ENCODE measurements at places on chromosomes 5 and 9. TPM values are rescaled to one million over a fixed set of nuclear protein-coding genes. Genes with fewer than 3 reads are reported as not detected.

Gene CSF1R
- 93.8 TPM for total RNA-seq

Gene PCDHA9
- total RNA-seq: not detected

DNA sequence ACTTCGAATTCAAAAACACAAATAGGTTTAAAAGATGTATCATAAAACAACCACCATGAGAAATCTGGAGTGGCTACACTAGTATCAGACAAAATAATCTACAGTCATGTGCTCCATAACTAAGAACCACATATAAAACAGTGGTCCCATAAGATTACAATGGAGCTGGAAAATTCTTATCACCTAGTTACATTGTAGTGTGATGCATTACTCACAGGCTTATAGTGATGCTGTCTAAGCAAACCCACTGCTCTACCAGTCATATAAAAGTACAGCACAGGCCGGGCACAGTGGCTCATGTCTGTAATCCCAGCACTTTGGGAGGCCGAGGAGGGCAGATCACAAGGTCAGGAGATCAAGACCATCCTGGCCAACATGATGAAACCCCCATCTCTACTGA, 160.1 kb downstream of the ROR2 start:
- peak; percentile 14 for DNase-seq

DNA sequence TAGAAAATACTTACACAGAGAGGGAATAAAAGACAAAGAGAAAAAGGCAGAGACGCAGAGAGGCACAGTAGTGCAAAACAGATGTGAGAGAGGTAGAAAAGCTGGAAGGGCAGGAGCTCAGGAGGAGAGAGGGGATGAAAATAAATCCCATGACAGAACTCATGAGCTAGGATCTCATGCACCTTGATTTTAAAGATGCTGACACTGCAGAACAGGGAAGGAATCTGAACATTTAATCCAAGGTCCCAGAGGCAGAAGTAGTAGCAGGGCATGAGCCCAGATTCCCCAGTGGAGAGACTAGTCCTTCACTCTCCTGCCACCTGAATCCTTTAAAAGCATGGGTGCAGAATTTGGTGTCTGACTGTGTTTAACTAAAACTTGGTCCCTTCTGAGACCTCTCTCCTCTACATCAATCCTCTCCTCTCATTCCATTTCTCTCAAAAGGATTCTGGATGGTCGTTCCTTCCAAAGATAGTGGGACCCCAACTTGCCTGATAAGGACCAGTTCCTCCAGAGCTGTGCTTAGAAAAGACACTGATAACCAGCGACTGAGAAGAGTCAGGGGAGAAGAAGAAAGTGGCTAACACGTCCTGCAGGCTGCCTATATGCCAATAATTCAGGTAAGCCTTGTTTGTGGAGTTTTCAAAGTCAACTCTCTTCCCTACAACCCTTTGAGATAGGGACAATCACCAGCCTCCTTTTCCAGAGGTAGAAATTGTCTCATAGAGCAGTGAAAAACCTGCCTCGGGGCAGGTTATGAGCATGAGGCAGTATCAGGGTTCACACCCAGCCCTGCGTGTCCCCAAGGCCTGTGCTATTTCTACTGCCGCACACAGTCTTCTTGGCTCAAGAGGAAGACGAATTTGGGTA, 203.2 kb upstream of the TRIM32 start:
- no peak for DNase-seq

DNA sequence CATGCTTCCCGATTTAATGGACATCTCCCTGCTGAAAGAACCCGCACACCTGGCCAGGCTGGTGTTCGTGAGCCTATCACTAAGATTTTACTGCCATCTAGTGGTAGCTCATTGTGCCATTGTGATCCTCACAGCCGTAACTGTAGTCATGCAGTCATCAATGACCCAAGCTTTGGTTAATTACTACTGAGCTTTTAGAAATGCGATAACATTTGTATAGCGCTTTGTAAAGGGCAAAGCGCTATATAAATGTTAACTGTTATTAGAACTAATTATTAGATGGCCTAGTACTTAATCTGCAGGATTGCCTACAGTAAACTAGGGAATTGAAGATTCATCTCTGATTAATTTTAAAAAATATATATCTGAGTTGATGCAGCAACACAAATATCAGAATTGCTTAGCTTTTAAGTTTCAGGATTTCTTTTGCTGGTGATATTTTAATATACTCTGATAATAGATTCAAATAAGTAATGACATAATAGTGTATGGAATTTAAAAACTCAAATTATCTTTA, 90.2 kb downstream of the HACD4 start:
- no peak for DNase-seq

GRCh38 chr5:95615164-95615467, 4.8 kb upstream of the GPR150 start:
- no peak for DNase-seq

DNA sequence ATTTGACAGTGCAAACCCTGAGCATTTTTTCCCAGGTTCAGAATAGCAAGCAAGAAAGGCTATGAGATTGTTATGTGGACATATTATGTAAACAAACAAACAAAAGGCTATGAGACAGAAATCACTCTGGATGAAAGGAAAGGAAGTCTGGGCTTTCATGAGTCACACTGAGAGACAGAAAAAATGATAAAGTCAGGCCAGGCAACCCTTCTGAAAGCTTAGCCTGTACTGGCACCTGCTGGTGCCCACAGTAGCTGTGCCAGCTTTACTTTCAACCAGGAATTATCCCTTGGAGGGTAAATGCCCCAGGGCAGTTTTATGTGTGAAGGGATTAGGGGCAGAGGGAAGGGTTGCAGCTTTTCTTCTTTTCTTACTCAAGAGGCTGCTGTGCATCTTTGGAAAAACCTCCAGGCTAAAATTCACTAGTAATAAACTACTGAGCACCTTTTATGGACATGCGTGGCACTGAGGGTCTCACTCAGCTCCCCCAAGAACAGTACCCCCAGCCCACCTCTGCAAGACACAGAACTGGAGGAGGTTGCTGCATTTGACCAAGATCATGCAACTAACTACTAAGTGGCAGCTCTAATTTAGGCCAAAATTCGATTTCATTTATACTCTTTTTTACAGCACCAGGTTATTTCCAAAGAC, 41.7 kb downstream of the ACTL7B start:
- no peak for DNase-seq

DNA sequence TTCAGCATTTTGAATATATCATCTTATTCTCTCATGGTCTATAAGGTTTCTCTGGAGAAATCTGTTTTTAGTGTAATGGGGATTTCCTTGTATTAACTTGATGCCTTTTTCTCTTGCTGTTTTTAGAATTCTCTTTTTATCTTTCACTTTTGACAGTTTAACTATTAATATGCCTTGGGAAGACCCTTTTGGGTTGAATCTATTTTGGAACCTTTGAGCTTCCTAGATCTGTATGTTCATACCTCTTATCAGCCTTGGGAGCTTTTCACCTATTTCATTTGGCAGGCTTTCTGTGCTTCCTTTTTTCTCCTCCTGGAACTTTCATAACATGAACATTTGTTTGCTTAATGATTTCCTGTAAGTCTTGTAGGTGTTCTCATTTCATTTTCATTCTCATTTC, 22.2 kb downstream of the RCL1 start:
- DNase-seq: no peak

GRCh38 chr5:148416921-148417320, 33.2 kb downstream of the FBXO38 start:
- no peak for DNase-seq
